MV-4-11 (cell line): ENCODE measurements at places on chromosomes 1 and 21.

- DNase-seq: no peak
Observed at GRCh38 chr1:208541225-208541855, 297.2 kb upstream of the PLXNA2 start.

- peak; percentile 78 for DNase-seq
Observed at GRCh38 chr1:72009173-72010093, 272.9 kb downstream of the NEGR1 start.

GRCh38 chr1:235947989-235948388, 81.3 kb upstream of the LYST start:
- no peak for DNase-seq

- no peak for DNase-seq
Observed at GRCh38 chr21:14285147-14285761, 69.3 kb downstream of the RBM11 start.

DNA sequence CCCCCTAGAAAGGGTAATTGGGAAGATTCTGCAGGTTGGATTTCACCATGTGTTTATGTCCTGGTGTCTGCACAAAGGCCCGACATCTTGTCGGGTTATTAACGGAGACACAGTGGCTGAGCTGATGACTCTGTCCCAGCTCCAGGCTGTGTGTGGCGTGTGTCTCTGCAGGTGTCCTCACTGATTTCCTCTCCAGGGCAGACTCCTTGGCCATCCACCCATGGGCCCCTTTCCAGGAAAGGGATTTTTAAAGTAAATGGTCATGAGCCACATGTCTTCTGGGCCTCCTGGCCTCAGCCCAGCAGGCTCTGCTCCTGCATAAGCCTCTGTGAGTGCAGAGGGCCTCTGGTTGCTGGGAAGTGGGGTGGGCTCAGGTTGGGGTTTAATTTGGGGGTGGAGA, 418.7 kb upstream of the VAMP3 start:
- no peak for DNase-seq

DNA sequence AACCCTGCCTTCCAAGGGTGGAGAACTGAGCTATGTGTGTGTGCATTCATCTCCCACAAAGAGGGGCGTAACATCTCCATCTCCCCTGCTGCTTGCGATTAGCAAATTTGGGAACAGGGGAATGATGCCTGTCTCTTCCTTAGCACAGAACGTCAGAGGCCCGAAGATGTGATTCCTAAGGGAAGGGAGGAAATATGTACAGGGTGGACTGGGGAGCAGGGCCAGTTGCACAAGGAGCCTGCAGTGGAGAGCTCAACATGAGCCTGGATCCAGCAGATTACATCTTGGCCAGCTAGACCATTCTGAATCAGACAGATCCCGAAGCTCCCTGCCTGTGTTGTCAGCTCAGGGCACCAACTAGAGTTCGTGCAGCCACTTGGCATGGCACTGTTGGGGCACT, 118.1 kb downstream of the NGF start:
- DNase-seq: no peak

DNA sequence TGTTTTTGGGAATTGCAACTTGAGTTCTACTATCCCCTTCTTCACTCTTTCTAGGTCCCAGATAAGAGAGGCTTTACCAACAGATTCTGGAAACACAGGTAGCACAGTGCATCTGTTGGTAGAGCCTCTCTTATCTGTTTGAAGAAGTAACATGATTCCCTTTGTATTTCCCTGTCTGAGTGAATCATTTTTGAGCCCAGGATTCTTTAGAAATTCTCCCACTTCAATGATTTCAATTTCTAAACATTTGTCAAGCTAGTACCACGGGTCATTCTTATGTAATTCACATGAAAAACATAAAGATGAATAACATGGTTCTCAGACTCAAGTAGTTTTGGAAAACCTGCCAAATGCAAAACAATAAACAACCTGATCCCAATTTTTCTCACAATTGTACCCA, 72.0 kb upstream of the DUSP10 start:
- no peak for DNase-seq

DNA sequence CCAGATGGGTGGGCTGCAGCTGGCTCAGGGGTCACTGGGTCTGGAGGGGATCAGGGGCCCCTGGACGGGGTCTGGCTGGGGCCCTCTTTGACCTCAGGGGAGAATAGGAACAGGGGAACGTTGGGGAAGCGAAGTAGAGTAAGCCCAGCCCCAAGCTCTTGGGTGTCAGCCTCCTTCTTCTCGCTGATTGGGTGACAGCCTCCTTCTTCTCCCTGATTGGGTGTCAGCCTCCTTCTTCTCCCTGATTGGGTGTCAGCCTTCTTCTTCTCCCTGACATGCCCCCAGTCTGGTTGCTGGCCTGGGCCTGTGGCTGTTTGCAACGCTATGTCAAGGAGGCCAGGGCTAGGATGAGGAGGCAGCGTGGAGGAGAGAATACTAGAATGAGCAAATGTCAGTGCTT, 76.7 kb upstream of the CASZ1 start:
- no peak for DNase-seq

- no peak for DNase-seq
Observed at GRCh38 chr1:197141575-197141974, 4.9 kb downstream of the ASPM start.

- no peak for DNase-seq
Observed at GRCh38 chr1:184804220-184804619, 49.6 kb upstream of the EDEM3 start.

DNA sequence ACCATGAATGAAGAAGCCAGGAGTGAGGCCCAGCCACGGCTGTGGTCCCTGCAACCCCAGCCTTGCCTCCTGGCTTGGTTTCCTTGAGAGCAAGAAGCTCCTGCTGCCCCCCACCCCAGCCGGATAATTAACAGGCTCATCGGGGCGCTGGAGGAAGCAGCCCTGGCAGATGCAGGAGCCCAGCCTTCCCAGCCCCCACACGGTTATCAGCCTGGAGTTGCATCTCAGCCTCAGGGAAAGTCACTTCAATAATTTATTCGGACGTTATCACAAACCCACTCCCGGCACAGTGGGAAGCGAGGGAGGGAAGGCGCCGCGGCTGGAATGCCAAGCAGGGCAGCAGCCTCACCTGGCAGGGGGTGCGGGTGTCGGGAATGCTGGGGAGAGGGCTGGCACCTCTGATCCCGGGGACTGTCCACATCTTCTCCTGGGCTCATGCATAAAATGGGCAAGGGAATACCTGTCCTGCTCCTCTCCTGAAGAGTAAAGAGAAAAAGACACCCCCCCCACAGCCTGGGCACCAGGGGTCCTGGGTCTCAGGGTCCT, 43.3 kb upstream of the LRP8 start:
- DNase-seq: no peak

GRCh38 chr1:109391626-109392025, 6.1 kb downstream of the SORT1 start:
- peak; percentile 84 for DNase-seq

GRCh38 chr1:181479137-181479745, 4.1 kb upstream of the CACNA1E start:
- DNase-seq: peak; percentile 55

- no peak for DNase-seq
Observed at GRCh38 chr21:33750017-33750416, 107.7 kb downstream of the ITSN1 start.

- no peak for DNase-seq
Observed at GRCh38 chr1:202104073-202104472, 18.6 kb upstream of the GPR37L1 start.

- DNase-seq: no peak
Observed at GRCh38 chr1:107183011-107183410, 42.2 kb downstream of the NTNG1 start.

GRCh38 chr1:117818456-117818855, 111.0 kb downstream of the GDAP2 start:
- DNase-seq: no peak

DNA sequence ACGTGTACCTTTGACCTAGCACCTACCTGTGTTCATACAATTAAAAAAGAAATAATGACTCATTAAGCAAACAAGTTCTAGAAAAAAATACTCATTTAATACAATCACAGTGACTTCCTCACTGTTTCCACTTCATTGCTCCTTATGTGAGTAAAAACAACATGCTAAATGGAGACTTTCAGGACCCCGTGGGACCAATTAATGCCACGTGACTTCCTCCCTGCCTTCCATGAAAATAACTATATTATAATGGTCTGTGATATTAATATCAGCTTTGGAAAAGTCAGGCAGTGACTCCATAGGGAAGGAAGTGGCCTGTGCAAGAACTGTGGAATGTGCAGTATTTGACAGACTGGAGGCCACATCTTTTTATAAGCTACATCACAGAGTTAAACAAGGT, 337.8 kb downstream of the HLX start:
- DNase-seq: no peak

- no peak for DNase-seq
Observed at GRCh38 chr1:197922070-197922390, 4.9 kb downstream of the LHX9 start.

DNA sequence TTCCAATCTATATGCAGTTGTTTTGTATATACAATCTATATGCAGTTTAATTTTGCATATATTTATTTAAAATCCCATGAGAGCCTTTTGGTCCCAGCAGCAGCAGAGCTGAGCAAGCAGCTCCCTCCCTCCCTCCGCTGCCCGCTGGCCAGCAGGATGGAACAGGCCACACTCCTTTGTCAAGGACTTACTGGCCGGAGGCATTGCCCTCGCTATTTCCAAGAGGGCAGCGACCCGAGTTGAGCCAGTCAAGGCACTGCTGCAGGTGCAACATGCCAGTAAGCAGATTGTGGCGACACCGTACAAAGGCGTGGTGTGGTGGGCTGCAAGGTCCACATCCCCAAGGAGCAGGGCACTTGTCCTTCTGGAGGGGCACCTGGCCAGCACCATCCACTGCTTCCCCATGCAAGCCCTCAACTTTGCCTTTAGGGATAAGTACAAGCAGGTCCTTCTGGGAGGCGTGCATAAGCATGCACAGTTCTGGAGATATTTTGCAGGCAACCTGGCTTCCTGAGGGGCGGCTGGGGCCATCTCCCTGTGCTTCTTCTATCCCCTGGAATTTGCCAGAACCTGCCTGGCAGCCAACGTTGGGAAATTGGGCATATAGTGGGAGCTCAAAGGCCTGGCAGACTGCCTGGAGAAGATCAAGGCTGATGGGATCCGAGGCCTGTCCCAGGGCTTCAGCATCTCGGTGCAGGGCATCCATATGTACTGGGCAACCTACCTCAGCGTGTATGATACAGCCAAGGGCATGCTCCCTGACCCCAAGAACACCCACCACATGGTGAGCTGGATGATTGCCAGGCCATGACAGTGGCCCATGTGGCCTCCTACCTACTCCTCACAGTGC, 92.2 kb downstream of the OSBPL9 start:
- DNase-seq: no peak

- no peak for DNase-seq
Observed at GRCh38 chr1:8450312-8450711, 132.4 kb downstream of the SLC45A1 start.

DNA sequence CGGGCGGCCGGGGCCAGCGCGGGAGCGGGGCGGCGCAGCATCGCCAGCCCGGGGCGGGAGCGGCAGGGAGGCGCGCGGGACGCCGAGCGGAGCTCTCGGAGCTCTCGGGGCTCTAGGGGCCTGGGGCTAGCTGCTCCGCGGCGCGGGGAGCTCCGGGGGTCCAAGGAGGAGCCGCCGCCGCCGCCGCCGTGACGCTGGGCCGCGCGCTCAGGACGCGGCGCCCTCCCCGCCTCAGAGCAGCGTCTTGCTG, 147 bp downstream of the CLSTN1 start:
- no peak for DNase-seq

DNA sequence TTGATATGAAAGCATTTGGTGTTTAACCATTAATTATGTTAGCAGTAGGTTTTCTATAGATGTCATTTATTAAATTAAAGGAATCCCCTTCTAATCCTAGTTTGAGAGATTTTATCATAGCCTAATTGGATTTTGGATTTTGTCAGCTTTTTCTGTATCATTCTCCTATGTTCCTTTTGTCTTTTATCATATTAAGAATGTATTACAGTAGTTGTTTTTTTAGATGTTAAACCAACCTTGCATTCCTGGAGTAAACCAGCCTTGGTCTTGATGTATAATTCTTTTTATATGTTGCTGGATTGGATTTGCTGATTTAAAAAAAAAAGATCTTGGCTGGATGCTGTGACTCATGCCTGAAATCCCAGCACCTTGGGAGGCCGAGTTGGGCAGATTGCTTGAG, 5.6 kb downstream of the SETDB1 start:
- DNase-seq: peak; percentile 9

DNA sequence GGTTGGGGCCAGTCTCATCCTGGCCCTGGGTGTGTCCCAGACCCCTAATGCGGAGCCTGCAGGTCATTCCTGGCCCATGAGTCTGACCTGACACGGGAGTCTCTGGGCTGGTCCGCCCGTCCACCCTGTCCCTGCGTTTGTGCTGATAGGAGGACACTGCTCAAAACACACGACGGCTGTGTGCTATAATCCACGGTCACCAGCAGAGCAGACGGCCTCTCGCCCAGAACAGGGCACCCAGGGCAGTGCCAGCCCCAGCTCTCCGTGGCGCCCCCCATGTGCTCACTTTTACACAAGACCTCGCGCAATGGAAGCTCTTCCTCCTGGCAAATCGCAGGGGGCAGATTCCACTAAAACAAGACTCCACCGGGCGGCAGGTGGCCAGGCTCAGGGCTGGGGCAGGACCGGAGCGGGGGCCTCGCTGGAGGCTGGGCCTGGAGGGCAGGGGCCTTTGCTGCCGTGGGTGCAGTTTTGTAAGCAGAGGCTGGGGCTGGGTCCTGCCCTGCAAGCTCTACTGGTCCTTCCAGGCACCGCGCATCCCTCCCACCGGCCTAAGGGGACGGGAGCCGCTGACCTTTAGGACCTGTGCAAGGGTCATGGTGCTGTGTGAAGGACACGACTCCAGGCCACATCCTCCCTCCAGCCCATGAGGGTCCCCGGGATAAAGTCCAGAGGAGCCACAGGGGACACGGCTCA, 10.6 kb upstream of the SLC19A1 start:
- no peak for DNase-seq

- DNase-seq: no peak
Observed at GRCh38 chr1:60923389-60924087, 158.8 kb upstream of the NFIA start.

- no peak for DNase-seq
Observed at GRCh38 chr1:243345205-243345604, 89.4 kb downstream of the SDCCAG8 start.

DNA sequence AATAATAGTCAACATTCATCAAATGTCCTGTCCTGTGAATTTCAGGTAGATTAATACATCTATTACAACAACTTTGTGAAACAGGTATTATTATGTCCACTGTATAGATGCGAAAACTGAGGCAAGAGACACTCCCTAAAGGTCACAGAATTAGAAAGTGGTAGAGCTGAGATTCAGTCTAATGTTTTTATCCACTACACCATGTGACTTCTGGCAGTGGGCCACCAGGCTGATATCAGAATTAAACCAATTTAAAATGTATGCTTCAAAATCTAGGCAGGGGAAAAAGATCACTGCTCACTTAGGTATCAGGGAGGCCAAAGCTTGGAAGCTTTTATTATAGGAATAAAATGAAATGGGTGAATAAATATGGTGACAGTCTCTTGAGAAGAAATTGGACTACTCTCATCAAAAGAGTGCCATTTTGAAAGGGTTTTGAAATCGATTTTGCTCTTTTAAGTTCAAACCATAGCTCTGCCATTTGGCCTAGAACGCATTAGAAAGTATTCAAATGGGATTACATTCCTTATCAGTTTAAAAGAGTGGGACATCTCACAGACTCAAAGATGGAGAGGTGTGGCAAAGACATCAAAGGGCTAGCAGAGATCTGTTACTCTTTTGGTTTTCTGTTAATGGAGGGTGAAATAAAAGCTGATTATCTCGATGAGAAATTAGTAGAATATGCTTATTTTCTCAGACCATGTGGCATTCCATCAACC, 1.9 kb downstream of the DDAH1 start:
- no peak for DNase-seq

- DNase-seq: no peak
Observed at GRCh38 chr1:56658254-56658653, 13.1 kb downstream of the PRKAA2 start.

GRCh38 chr1:77984629-77985028, 5.8 kb upstream of the FUBP1 start:
- DNase-seq: no peak

- DNase-seq: peak; percentile 64
Observed at GRCh38 chr1:24704411-24705259, 40.6 kb upstream of the CLIC4 start.
